CMK (cell line): ENCODE measurements at places on chromosomes 5 and 9.

GRCh38 chr5:55232271-55232984 lies 980 bp downstream of the CCNO start:
- no peak for DNase-seq

DNA sequence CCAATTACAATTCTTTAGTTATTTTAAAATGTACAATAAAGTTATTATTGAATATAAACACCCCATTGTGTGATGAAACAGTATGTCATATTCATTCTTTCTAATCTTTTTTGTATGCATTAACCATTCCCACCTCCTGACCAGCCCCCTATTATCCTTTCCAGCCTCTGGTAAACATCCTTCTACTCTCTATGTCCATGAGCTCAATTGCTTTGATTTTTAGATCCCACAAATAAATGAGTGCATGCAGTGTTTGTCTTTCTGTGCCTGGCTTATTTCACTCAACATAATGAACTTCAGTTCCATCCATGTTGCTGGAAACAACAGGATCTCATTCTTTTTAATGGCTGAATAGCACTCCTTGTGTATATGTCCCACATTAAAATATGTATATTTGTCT lies 1858.9 kb upstream of the C9orf72 start:
- DNase-seq, result no peak

GRCh38 chr5:16866795-16867576 lies 69.1 kb downstream of the MYO10 start:
- DNase-seq, result no peak

DNA sequence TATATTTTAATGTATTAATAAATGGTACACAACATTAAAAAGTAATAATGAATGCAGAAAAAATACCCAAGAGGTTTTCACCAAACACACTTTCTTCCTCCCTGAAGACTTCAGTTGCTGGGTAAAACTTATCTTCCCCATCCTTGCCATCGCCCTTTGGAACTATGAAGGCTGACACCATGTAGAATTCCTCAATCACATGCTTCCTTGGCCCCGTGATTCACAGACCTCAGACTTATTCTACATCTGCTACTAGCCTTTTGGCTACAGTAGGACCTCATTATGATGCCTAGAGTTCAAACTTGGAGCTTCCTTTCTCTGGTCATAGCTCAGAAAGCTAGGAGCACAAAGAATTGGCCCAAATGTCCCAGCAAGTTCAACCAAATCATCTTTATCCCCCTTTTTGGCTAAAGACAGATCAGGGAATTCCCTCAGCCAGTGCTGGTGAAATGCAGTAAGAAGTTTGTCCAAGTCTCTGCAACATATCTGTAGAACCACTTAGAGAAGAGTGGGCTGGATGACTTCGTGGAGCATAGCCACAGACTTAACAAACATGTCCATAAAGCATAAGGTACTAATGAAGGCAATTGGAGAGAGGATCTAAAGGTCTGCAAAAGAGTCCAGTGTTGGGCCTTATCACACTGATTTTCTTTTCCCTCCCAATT lies 253.5 kb downstream of the SEC61B start:
- no peak for DNase-seq

GRCh38 chr9:112554516-112554915 lies 67.9 kb downstream of the KIAA1958 start:
- DNase-seq, result no peak

DNA sequence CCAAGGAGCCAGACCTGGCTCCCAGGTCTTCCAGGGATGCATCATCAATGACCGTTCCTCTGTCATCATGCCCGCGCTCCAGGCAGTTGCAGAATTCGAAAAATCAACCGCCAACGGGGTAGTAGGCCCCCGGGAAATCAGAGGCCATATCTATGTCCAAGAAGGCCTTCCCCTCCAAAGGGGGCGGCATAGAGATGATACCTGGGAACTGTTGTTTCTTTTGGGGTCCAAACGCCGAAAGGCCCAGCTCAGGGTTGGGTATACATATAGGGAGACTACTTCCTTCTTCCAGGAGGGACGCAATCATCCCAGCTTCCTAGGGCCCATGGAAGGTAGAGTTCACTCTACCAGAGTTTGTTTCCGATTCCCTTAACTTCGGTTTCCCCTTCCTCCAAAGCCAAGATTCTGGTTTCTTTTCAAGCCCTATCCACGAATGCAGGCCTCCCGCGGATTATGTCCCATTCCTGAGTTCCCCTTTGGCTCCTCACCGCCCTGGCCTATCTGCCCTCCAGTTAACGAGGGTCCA lies 754 bp downstream of the DCAF12 start:
- DNase-seq, result no peak

GRCh38 chr9:18969128-18969527 lies 63.9 kb downstream of the SAXO1 start:
- DNase-seq, result no peak

DNA sequence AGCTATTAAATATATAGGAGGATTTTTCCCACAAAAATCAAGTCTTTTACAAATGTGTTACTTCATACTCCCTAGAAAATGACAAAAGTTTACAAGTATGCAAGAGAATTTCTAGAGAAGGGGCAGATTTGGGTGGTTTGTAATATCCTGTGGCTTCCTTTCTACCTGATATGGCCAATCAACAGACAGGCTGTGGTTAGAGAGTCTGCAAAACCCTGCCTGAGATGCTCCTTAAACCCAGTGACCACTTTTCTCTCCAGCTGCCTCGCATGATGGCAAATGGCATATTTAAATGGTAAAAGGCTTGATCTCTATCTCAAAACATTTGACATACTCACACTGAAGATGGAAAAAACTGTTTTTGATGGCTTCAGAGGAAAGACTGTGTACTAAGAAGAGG lies 550.1 kb upstream of the ZNF462 start:
- DNase-seq, result peak; percentile 15

DNA sequence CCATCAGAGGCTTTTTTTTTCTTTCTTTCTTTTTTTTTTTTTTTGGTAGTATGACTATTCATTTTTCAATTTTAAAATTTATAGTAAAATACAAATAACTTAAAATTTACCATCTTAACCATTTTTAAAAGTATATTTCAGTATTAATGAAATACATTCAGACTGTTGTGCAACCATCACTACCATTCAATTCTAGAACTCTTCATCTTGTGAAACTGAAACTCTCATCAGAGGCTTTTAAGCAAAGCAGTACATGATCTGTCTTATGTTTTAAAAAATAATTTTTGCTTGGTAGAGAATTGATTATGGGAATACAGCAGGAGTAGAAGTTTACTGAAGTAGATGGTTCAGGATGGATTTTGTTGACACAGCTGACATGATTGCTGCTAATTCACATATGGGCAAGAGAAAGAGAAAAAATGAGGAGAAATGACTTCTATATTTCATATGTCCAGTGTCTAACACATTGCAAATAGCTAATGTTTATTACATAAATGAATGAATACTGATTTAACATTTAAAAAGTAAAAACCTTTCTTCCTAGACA lies 13.4 kb downstream of the ELOVL7 start:
- no peak for DNase-seq

DNA sequence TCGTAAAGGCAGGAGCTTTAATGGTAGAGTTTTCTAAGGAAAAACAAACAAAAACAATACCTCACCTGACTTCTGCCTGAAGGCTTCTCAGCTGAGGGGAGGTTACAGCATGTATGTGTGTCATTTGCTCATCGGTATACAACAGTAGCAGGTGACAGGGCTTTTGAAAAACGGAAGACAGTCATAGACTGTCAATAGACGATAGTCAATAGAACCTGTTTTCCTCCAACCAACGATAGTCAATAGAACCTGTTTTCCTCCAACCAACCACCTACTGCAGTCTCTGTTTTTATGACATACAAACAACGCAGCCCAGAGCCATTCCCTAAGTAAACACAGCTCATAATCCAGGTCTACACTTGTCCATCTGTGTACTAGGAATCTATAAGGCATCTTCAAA lies 74.6 kb downstream of the RETREG1 start:
- DNase-seq, result no peak

- DNase-seq, result no peak
These were observed 39.6 kb upstream of the SLC6A19 start for GRCh38 chr5:1161833-1162229.

DNA sequence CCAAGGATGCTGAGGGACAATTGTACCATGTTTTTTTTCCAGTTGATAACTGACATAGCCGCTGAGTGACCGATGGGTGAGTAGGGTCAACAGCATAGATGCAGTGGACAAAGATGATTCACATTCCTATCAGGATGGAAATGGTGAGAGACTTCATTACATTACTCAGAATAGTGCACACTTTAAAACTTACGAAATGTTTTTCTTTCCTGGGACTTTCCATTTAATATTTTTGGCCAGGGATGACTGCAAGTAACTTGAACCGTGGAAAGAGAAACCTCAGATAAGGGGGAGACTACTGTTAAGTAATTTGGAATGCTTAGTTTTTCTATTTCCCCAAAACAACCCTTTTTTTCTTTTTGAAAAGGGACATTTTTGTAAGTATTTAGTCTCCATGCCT lies 3.0 kb upstream of the TUSC1 start:
- no peak for DNase-seq

DNA sequence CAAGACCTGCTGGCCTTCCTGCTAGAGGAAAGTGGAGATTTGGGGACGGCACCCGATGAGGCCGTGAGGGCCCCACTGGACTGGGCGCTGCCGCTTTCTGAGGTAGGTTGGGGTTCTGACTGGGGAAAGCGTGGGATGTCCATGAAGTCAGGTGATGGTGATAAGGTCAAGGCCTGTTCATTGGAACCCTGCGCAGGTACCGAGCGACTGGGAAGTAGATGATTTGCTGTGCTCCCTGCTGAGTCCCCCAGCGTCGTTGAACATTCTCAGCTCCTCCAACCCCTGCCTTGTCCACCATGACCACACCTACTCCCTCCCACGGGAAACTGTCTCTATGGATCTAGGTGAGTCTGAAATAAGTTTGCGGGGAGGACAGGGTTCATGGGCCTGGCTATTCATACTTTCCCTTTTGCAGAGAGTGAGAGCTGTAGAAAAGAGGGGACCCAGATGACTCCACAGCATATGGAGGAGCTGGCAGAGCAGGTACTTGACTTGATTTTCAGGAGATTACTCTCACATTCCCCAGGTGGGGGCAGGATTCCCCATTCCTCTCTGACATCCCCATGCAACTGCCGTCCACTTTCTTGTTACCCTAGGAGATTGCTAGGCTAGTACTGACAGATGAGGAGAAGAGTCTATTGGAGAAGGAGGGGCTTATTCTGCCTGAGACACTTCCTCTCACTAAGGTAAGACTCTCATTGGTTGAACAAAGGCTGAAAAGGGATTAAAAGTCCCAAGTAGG lies 505 bp downstream of the CREB3 start:
- DNase-seq, result no peak

- DNase-seq, result no peak
These were observed 34.0 kb downstream of the CCNJL start for GRCh38 chr5:160278343-160278742.

DNA sequence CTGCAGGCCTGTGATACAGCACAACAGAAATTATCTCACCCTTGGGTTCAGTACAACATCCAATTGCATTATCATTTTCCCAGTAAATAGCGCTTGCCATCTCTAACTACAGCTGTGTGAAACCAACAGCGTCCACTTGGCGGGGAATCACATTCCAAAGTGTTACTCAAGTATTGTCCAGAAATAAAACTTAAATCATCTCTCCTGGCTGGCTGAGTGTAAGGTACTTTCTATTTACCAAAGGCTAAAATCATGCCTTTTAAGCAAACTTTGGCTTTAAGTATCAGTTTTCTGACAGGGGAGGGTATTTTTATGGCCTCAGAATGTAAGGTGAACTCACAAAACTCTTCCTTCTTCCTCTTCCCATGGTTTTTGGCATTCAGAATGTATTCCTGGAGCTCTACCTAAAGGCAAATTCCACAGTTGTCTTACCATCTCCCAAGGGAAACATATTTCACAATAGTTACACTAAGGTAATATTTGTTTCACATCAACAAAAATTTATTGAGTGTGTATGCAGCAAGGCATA lies 205.6 kb upstream of the MPDZ start:
- DNase-seq, result no peak

GRCh38 chr5:159786901-159787691 lies 129.2 kb upstream of the ADRA1B start:
- DNase-seq, result no peak

GRCh38 chr5:139062910-139063663 lies 135.1 kb downstream of the SIL1 start:
- no peak for DNase-seq

DNA sequence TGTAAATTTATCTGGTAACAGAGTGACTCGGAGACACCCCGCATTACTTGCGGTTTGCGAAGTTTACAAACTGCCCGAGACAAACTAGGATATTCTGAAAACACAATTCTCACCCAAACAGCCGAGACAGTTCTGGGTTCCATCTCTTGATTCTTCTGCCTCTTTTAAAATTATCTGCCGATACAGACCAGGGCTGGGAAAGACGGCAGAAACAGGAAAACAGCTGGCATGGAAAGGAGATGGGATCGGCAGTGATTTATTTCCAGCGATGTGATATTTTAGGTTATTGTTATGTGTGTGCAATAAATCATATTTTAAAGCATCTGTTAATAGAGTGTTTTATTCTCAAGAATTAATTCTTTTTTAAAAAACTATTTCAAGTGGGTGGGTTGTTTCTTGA lies 93.3 kb upstream of the LMX1B start:
- DNase-seq, result no peak

GRCh38 chr5:9207817-9208418 lies 338.0 kb downstream of the SEMA5A start:
- no peak for DNase-seq

GRCh38 chr5:55541056-55541635 lies 6.4 kb upstream of the PLPP1 start:
- no peak for DNase-seq

GRCh38 chr9:23526806-23527205 lies 299.2 kb downstream of the ELAVL2 start:
- no peak for DNase-seq

DNA sequence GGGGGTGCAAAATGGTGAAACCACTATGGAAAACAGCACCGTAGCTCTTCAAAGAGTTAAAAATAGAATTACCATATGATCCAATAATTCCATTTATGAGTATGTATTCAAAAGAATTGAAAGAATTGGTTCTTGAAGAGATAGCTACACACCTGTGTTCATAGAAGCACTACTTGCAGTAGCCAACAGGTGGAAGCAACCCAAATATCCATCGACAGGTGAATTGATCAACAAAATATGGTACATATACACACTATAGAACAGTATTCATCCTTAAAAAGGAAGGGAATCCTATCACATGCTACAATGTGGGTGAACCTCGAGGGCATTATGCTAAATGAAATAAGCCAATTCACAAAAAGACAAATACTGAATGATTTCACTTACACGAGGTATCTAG lies 85.7 kb upstream of the VCAN start:
- DNase-seq, result no peak

GRCh38 chr9:132857031-132857430 lies 21.1 kb downstream of the AK8 start:
- DNase-seq, result no peak

DNA sequence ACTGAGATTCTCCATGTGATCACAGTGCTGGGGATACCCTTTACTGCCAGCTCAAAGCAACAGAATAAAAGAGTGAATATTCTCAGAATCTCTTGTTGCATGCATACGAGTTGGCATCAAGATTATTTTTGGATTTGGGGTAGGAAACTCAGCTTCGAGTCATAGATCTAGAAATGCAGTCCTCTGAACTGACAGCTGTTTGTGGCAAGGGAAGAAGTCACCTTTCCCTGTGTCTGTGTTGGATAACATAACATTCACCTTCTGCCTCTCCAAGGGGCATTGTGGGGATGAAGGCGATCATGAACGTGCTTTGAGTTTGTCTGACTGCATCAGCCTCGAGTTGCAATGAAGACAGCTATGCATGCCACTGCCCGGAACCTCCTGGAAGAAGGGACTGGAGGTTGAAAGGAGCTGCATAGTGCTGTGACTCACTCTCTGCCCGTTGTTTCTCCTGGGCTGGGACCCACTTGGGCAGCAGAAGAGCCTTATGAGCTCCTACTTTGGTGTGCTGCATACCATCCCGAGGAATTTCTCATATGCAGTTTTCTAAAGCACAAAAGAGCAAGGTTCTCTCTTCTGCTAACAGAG lies 231.7 kb downstream of the ARHGAP26 start:
- DNase-seq, result no peak
